ENCODE measurements at places on chromosomes 2 and 18. TPM values are rescaled to one million over a fixed set of nuclear protein-coding genes. Genes with fewer than 3 reads are reported as not detected.

DNA sequence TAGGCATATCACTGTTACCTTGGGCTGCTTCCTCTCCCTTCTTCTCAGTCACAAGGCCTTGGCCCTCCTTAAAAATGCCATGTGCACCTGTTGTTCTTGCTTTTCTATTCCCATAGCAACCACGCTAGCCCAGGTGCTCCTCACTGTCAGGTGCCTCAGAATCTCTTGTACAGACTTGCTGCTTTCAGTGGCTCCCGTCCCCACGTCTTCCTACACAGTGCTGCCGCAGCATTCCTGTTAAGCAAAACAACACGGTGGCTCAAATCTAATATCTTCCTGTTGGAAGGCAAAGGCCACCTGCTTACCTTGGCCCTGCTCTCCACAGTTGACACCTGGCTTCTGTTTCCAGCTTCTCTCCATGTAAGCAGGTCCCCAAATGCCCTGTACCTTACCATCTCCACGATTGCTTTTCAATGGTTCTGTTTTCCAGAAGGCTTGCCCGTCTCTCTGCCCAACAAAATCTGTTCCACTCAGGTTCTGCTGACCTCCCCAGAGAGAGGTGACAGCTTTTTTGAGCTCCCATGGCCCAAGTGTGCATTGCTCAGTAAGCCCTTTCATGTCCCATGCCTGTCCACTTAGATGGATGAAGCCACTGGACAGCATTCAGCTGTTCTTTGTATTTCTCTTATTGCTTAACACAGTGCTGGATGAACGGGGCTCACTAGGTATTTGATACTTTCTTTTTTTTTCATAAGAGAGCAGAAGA lies 240.4 kb downstream of the PRKCE start:
- H3K27me3 ChIP-seq, result peaks cover 21% of the 10 kb centered on the region
- H3K4me3 ChIP-seq, result no peak overlapping the region
- H3K27ac ChIP-seq, result no peak overlapping the region
- DNase-seq, result no peak

The NHEJ1 gene
- total RNA-seq, result 27.4 TPM

DNA sequence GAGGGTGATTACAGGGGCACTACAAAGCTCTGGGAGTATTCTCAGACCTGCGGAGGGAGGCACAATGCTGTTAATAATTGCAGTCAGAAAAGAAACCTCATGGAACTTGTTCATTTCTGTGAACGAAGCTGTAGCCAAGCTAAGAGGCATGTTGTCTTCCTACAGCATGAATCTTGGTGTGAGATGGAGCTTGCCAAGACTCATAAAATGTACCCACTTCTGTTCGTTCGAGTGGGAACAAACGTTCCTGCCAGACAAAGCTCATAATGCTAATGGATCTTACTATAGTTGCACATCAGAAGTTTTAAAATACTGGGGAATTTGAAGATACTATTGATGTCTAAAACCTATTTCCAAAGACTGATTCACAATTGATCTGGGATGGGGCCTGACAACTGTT lies 489.1 kb downstream of the ZEB2 start:
- no peaks in the 10 kb centered on the region for H3K27me3 ChIP-seq
- H3K4me3 ChIP-seq, result no peak overlapping the region
- no peak overlapping the region for H3K27ac ChIP-seq
- H3K36me3 ChIP-seq, result no peaks in the 10 kb centered on the region
- DNase-seq, result no peak

DNA sequence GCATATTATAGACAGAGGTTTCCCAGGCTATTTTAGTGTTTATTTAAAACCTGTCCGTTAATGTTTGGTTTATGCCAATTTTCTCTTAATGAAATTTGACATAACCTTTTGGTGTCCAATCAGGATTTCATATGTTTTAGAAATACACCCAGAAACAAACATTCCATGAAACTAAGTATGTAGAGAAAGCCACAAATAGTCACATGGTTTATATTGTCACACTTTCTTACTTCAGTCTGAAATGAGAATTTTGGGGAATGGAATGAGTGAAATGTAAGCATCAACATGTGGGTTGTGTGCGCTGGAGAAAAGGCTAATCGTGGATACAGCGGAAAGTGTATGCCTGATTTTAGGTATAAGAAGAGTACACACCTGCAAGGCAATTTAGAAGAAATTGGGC lies 277.0 kb upstream of the RAB12 start:
- no peak for DNase-seq
- no peak overlapping the region for H3K4me3 ChIP-seq
- no peaks in the 10 kb centered on the region for H3K27me3 ChIP-seq
- H3K4me1 ChIP-seq, result no peaks in the 10 kb centered on the region
- H3K36me3 ChIP-seq, result peaks cover under 1% of the 10 kb centered on the region

DNA sequence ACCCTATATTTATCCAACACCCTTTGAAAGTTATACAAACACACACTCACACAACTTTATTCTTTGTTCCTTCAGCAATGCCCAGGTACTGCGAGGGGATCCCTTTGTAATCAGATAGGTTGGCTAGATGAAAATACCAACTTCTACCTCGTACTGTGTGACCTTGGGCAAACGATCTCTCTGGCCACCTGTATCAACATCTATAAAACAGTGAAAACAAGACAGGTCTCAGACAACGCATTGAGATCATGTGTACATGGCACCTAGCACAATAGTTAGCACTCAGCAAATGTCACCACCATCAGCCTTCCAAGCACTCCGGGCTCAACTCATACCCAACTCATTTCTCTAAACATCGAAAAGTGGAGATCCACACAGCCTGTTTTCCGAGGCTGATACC lies 118.4 kb upstream of the PPP1CB start:
- no peaks in the 10 kb centered on the region for H3K27me3 ChIP-seq
- no peak overlapping the region for H3K4me3 ChIP-seq
- DNase-seq, result no peak
- no peaks in the 10 kb centered on the region for H3K4me1 ChIP-seq
- no peak overlapping the region for H3K27ac ChIP-seq
- H3K36me3 ChIP-seq, result no peaks in the 10 kb centered on the region

GRCh38 chr18:69885841-69886531 lies 61.7 kb downstream of the CD226 start:
- no peak overlapping the region for H3K27ac ChIP-seq
- H3K4me3 ChIP-seq, result no peak overlapping the region
- no peaks in the 10 kb centered on the region for H3K4me1 ChIP-seq
- DNase-seq, result no peak
- H3K36me3 ChIP-seq, result no peaks in the 10 kb centered on the region

DNA sequence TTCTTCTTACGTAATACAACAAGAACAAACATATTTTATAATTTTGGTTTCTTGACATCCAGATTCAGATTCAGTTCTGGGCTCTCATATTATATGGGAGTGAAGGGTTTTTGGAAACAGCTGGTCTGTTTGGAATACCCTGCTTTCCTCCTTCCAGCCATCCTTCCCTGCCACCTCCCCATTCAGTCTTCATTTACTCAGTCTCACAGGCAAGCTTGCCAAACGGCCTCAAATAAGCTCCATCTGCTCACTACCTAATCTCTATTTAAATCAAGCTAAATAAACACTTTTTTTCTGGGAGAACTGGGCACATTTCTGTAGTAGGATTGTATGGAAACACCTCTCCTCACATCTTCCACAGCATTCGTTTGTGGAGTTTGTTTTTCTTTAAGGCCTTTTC lies 147.5 kb downstream of the RND3 start:
- no peaks in the 10 kb centered on the region for H3K4me1 ChIP-seq
- H3K36me3 ChIP-seq, result no peaks in the 10 kb centered on the region
- no peak overlapping the region for H3K4me3 ChIP-seq
- DNase-seq, result no peak
- no peak overlapping the region for H3K27ac ChIP-seq

DNA sequence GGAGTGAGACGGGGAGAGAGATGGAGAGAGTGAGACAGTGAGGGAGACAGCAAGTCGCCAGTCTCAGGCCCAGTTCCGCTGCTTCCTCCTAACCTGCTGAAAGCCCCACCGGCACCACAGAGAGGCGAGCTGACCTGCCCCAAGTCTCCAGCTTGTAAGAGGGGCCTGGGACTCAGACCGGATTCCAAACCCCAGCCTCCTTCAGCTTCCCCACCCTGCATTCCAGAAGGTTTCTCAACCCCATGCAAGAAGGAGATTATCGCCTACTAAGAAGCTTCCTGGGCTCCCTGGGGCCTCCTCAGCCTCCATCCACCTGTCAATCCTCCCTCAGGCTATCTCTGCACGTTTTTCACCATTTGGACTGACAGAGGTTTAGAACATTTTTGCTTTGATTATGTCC lies 173.1 kb upstream of the RAB6C start:
- no peak overlapping the region for H3K27ac ChIP-seq
- DNase-seq, result peak; percentile 88
- H3K4me1 ChIP-seq, result no peaks in the 10 kb centered on the region
- no peaks in the 10 kb centered on the region for H3K27me3 ChIP-seq
- no peak overlapping the region for H3K4me3 ChIP-seq
- H3K36me3 ChIP-seq, result no peaks in the 10 kb centered on the region

DNA sequence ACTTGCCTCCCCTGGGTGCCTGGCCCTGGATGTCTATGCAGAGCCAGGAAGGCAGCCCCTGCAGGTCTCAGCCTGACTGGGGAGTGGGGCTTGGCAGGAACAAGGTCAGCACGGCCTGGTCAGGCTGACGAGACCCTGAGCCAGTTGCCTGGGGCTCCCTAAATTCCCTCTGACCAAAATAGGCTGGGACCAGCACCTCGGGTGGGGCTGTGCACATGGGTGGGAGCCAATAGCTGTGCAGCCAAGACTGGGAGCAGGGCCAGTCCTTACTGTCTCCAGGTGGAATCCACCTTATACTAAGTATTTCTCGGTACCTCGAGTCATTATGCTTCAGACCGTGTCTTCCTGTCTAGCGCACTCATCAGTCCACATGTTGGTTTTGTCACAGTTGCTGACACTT lies 11.4 kb upstream of the IL1R2 start:
- DNase-seq, result no peak
- H3K4me3 ChIP-seq, result no peak overlapping the region
- H3K27me3 ChIP-seq, result no peaks in the 10 kb centered on the region
- no peak overlapping the region for H3K27ac ChIP-seq
- H3K4me1 ChIP-seq, result peaks cover 3% of the 10 kb centered on the region

DNA sequence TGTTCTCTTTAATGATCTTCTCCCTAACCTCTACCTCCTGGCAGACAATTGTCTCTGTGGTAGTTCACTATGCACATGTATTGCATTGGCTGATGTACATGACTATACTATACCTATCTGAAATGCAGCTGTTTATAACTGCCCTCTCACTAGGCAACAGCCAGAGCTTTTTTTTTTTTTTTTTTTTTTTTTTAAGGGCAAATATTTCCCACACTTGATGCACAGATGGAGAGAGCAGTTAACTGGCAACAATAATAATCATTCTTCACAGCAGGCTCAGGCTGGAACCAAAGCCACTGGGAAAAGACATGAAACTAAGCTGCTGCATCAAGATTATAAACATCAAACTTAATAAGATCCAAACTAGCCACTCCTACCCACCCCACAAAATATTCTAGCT lies 707.7 kb downstream of the LRP1B start:
- H3K4me3 ChIP-seq, result no peak overlapping the region
- no peak for DNase-seq
- no peaks in the 10 kb centered on the region for H3K4me1 ChIP-seq
- no peaks in the 10 kb centered on the region for H3K27me3 ChIP-seq

- no peak overlapping the region for H3K27ac ChIP-seq
- peak; percentile 78 for DNase-seq
- H3K4me1 ChIP-seq, result no peaks in the 10 kb centered on the region
- H3K4me3 ChIP-seq, result no peak overlapping the region
- no peaks in the 10 kb centered on the region for H3K27me3 ChIP-seq
Observed at GRCh38 chr2:129744649-129745048, 234.8 kb upstream of the RAB6C start.

- DNase-seq, result peak; percentile 76
- peaks cover 5% of the 10 kb centered on the region for H3K4me1 ChIP-seq
- H3K36me3 ChIP-seq, result no peaks in the 10 kb centered on the region
- no peak overlapping the region for H3K27ac ChIP-seq
- H3K4me3 ChIP-seq, result peak overlapping the region; percentile 81
Observed at GRCh38 chr2:26970928-26971627, 641 bp downstream of the MAPRE3 start.

The MC5R gene
- 0.24 TPM for total RNA-seq

DNA sequence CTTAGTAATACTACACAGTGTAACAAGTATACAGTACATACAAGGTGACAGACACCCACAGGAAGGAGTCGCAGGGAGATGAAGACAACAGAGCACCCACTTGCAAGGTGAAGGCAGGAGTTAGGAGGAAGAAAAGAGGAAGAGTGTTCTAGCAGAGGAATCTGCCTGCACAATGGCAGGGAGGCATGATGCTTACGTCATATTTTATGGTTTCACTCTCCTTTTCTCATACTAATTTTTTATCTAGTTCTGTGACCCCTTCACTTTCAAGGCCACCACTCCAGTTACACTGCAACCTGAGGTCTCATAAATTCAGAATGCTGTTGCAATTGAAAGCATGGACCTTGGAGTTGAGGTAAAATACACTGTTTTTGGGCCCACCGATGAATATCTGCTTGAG lies 331.7 kb downstream of the MEIS1 start:
- H3K27me3 ChIP-seq, result no peaks in the 10 kb centered on the region
- no peak overlapping the region for H3K4me3 ChIP-seq
- no peak for DNase-seq
- no peaks in the 10 kb centered on the region for H3K4me1 ChIP-seq
- H3K36me3 ChIP-seq, result no peaks in the 10 kb centered on the region
- no peak overlapping the region for H3K27ac ChIP-seq

- peak overlapping the region; percentile 98 for H3K27ac ChIP-seq
- H3K27me3 ChIP-seq, result no peaks in the 10 kb centered on the region
- no peaks in the 10 kb centered on the region for H3K36me3 ChIP-seq
- DNase-seq, result no peak
Observed at GRCh38 chr2:159614534-159615366, 1.6 kb downstream of the BAZ2B start.

The COPS8 gene
- 76.2 TPM for total RNA-seq

GRCh38 chr2:30768708-30769480 lies 38.4 kb downstream of the CAPN13 start:
- no peaks in the 10 kb centered on the region for H3K4me1 ChIP-seq
- H3K4me3 ChIP-seq, result no peak overlapping the region
- no peaks in the 10 kb centered on the region for H3K36me3 ChIP-seq

The ADGRF3 gene
- 0.93 TPM for total RNA-seq

The LONRF2 gene
- total RNA-seq, result 0.84 TPM

The PSMA8 gene
- total RNA-seq, result not detected

The PDE1A gene
- total RNA-seq, result 0.31 TPM

The COL6A3 gene
- 0.56 TPM for total RNA-seq

DNA sequence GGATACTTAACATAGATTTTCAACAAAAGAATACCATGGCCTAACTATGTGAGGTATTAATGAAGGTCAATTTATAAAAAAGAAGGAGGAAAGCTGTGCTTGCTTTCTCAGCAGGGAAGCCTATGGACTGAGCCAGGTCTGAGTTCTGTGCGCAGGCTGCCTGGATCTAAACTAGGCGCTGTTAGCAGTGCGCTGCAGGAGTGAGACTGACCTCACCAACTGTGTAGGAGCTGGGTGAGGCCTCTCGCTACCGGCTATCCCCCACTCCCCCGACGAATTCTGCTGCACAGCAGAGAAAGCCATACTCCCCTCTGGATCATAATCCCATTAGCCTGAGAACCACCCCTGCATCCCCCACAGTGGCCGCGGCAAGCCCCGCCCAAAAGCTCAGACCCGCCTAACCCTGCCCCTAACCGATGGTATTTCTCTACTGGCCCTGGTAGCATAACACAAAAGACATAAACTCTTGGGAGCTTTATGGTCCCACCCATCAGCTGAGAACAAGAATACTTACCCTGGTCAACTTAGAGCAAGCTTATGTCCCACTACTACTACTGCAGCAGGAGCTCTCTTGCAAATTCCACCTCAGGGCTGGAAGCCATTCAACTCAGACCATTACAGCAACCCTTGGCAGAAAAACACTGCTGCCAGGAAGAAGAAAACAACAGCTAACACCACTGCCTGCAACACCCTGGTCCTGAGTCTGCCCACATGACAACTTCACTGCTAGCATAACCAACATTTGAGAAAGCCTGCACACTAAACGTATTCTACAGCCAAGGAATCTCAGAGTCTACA lies 28.0 kb downstream of the SULT1C2 start:
- no peaks in the 10 kb centered on the region for H3K27me3 ChIP-seq
- no peak overlapping the region for H3K27ac ChIP-seq
- no peak overlapping the region for H3K4me3 ChIP-seq

Measured in endodermal cell (in vitro differentiated cells).